ENCODE measurements at places on chromosomes 11 and 22. TPM values are rescaled to one million over a fixed set of nuclear protein-coding genes. Genes with fewer than 3 reads are reported as not detected.

DNA sequence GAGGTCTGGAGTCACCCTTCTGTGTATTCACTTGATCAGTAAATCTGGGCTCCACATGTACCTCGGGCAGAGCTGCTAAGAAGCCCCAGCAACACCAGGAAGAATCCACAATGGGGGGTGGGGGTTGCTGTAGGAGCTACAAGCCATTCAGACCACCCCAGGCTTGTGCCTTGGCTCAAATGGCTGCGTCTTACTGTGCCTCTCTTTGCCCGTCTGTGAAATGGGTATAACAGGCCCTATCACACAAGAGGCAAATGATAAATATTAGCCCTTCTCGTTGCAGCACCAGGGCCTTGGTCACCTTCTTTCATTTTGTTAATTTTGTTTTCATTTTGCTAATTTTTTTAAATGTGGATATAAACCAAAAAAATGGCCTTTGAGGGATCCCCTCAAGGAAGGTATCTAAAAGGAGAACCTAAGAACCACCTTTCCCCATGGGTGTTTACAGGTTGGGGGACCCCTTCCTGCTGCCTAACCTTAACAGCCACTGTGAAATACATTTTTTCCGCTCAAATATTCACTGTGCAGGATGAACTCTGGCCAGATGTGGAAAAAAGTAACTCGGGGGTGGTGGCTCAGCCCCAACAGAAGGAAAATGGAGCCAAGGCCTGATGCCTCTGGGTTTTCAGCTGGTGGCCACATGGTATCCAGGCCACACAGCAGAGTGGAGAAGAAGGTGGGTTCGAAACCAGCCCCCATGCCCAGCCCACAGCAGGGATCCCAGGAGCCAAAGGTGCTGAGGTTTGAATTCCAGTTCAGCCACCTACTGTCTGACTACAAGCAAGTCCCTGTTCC is 284.0 kb downstream of the MN1 start:
- no peak for DNase-seq

GRCh38 chr11:98944461-98944860 is 76.3 kb upstream of the CNTN5 start:
- DNase-seq, result no peak

- no peak for DNase-seq
Observed at GRCh38 chr11:8442301-8442700, 151.7 kb downstream of the STK33 start.

The FOLR1 gene
- 0.26 TPM for total RNA-seq

GRCh38 chr22:49372530-49373288 is 455.0 kb downstream of the BRD1 start:
- DNase-seq, result no peak

DNA sequence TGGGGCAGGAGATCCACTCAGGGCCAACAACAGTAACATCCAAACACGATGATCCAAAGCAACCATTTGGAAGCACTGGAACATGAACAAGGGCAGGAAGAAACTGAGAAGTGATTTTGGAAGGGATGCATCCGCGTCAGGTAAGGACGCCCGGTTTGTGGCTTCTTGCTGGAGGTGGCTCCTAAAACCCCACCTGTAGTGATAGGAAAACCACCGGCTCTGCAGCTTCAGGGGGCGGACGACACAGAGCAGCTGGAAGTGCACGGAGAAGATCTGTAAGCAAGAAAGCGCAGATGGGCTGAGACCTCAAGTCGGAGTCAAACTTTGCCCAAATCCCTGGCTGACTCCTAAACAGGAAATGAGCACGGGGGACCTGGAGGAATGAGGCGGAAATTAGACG is 1066.1 kb downstream of the BRD1 start:
- no peak for DNase-seq

The KCTD21 gene
- 10.7 TPM for total RNA-seq

DNA sequence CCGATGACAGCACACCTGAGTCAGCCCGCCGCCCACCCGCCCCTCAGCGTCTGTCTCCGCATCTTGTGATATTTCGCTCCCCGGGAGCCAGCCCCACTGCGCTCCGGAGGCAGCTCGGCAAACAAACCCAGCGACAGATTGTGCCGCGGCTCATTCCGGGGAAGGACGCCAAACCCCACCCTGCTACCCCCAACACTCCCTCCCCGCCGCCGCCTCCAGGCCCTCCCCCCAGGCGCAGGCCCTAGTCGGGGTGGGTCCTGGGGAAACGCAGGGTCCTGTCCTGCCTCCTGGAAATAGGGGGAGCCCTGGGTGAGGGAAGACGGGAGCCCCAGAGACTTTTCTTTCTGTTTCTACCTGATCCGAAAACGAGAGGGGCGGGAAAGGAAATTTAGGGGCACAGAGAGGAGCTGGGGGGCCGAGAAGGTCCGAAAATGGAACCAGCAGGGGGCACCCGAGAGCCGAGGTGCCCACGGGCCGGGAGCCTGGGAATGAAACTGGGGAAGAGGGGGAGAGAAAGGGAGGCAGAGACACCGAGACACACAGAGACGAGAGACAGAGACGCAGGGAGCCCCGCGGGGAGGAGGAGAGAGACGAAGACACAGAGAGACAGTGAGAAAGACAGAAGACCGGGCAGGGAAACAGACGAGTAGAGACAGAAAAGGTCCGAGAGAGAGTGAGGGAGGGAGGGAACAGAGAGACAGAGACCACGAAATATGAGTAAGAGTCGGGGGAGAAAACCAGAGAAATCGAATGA is 1.7 kb upstream of the RTN4RL2 start:
- peak; percentile 63 for DNase-seq

The LARGE2 gene
- total RNA-seq, result 0.20 TPM

The APOL1 gene
- 29.8 TPM for total RNA-seq

The SLC5A4 gene
- not detected for total RNA-seq

DNA sequence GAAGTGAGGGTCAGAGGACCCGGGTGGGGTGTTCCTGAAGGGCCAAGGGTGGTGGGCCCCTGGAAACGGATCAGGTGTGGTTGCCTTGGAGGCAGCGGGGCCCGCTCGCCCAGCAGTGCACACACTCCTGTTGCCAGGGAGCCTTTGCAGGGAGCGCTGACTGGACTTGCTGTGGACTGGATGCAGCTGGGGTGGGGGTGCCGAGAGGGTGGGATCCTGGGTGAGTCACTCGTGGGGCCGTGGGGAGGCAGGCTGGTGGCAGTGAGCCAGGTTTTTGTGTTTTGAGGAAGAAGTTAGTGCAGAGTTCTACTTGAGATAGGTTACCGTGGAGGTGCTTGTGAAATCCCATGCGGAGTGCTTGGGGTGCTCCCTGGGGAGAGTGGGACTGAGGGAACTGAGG is 1.3 kb downstream of the MRPL23 start:
- DNase-seq, result no peak

DNA sequence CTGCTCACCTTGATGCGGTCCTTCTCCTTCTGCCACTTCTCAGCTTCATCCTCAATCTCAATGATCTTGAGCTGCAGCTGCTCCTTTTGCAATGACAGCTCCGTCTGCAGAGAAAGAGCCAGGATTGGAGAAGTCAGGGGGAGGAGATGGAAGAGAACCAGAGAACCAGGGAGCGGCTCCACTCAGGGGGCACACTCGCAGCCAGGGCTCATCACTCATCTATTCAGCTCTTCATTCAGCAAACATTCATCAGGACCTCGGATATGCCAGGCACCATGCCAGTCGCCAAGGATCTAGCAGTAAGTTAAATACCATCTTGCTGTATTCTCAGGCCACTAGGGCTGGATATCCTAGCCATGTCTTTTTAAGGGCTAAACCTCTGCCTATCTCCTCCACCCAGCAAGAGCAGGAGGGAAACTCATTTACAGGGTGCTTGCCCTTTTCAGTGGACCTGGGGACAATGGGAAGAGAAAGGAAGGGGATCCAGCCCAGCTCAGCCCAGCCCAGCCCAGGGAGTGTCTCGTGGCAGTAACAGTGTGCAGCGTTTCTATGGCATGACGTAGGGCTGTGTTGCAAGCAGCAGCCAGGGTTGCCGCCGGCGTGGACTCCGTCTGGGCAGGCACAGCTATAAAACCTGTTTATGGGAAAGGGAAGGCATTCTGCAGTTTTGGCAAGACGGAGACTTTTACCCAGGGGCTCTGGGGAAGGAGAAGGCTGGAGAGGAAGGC is 9.4 kb downstream of the TRIM29 start:
- no peak for DNase-seq

DNA sequence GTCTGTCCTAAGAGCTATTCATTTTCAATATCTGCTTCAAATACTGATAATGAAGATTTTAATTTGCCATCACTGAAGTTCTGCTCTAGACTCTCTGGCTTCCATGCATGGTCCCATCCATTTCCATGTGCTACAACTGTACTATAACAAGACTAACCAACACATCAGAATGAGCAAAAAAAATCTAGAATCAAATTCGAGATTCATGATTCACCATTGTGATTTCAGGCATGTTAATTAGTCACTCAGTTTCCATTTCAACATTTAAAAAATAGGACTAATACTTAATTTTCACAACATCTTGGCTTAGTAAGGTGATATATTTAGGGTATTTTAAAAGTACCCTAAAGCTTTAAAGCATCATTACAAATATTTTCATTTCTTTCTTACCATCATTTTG is 22.8 kb downstream of the PICALM start:
- DNase-seq, result no peak

DNA sequence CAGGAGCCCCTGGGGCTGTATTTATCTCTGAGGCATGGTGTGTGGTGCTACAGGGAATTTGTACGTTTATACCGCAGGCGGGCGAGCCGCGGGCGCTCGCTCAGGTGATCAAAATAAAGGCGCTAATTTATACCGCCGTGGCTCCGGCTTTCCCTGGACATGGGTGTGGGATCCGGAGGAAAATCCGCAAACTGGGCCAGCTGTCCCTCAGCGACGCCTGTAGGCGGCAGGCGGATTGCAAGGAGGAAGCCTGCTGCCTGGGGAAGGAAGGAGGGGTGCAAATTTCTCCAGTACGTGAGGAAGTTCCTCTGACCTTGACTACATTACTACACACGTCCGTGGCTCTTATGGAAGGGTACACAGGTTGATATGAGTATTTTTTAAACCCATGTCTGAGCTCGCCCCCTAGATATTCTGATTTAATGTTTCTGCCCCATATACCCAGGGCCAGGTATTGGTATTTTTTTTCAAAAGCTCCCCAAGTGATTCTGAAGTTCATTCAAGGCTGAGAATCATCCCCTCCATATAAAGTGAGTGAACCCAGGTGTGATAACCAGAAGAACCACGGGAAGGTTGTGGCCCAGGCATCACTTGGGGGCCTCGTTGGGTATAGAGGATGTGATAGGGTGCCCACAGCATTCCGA is 2.8 kb downstream of the MYOD1 start:
- DNase-seq, result no peak

The GAL3ST1 gene
- total RNA-seq, result 0.93 TPM

The NNMT gene
- 183 TPM for total RNA-seq

DNA sequence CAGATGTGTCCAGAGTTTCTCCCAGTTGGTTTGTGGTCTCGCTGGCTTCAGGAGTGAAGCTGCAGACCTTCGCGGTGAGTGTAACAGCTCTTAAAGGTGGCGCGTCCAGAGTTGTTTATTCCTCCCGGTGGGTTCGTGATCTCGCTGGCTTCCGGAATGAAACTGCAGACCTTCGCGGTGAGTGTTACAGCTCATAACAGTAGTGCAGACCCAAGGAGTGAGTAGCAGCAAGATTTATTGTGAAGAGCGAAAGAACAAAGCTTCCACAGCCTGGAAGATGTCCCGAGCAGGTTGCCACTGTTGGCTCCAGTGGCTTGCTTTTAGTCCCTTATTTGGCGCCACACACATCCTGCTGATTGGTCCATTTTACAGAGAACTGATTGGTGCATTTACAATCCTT is 1.8 kb upstream of the PGA3 start:
- DNase-seq, result no peak

- no peak for DNase-seq
Observed at GRCh38 chr11:23103416-23103815, 243.1 kb upstream of the CCDC179 start.

DNA sequence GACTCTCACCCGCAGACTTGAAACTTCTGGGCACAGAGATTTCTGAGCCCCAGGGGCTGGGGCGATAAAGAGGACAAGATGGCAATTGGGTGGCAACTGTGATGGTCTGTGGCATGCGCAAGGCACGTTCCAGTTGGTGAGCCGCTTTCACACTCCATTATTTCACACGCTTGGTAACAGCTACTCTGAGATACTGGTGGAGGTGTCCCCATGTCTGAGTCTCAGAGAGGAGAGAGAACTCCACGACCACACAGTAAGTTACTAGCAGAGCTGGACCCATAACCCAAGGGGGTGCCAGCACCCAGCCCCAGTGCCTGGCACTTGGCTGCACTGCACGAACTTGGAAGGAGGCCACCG is 6.0 kb upstream of the KCNJ4 start:
- DNase-seq, result no peak

DNA sequence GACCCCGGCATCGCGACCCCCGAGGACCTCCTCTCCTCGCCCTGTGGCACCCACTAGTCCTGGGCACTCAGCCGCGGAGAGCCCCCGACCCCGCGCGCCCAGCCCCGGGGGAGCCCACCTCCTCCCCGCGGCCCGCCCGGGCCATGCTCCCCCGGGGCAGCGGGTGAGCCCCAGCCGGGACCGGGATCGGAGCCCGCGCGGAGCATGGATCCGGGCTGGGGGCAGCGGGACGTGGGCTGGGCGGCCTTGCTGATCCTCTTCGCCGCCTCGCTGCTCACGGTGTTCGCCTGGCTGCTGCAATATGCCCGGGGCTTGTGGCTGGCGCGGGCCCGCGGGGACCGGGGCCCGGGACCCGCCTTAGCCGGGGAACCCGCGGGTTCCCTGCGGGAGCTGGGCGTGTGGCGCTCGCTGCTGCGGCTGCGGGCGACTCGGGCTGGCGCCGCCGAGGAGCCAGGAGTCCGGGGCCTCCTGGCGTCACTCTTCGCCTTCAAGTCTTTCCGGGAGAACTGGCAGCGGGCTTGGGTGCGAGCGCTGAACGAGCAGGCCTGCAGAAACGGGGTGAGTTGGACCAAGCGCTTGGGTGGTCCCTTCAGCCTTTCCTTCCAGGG is 498 bp downstream of the C2CD2L start:
- DNase-seq, result no peak
